ENCODE measurements at places on chromosomes 1 and 21. TPM values are rescaled to one million over a fixed set of nuclear protein-coding genes. Genes with fewer than 3 reads are reported as not detected.

LCE6A gene
- total RNA-seq: not detected

IVL gene
- total RNA-seq: 18.8 TPM

SLC1A7 gene
- total RNA-seq: not detected

LCE3D gene
- total RNA-seq: 35.9 TPM

LRRC53 gene
- total RNA-seq: not detected

CD5L gene
- total RNA-seq: not detected

HAO2 gene
- not detected for total RNA-seq

AMY1B gene
- not detected for total RNA-seq

KCNQ4 gene
- total RNA-seq: under 0.01 TPM

CELA3B gene
- not detected for total RNA-seq

DMRTA2 gene
- total RNA-seq: 14.2 TPM

TRNAU1AP gene
- total RNA-seq: 12.0 TPM

IRF2BP2 gene
- total RNA-seq: 108 TPM

KRTAP21-2 gene
- total RNA-seq: not detected

SLC26A9 gene
- total RNA-seq: under 0.01 TPM

RBM11 gene
- total RNA-seq: 0.34 TPM

TMEM269 gene
- total RNA-seq: 0.07 TPM

KRTAP27-1 gene
- total RNA-seq: not detected

MROH7 gene
- total RNA-seq: 0.36 TPM

PODN gene
- total RNA-seq: not detected

AHCTF1 gene
- 46.8 TPM for total RNA-seq

A3GALT2 gene
- not detected for total RNA-seq

SPRR3 gene
- total RNA-seq: 67.3 TPM

SH3BGRL3 gene
- total RNA-seq: 26.5 TPM

DISC1 gene
- total RNA-seq: 0.85 TPM

OR6K3 gene
- total RNA-seq: not detected

CRP gene
- not detected for total RNA-seq

LCE1C gene
- total RNA-seq: not detected

RIIAD1 gene
- not detected for total RNA-seq

NUP210L gene
- total RNA-seq: under 0.01 TPM

TRIM67 gene
- total RNA-seq: not detected

SERPINC1 gene
- not detected for total RNA-seq

PRAMEF10 gene
- total RNA-seq: not detected

PIAS3 gene
- total RNA-seq: 5.8 TPM

RAD54L gene
- 0.28 TPM for total RNA-seq

RAB3B gene
- total RNA-seq: 1.3 TPM

HJV gene
- not detected for total RNA-seq

SPRR5 gene
- total RNA-seq: not detected

CACNA1S gene
- not detected for total RNA-seq

SLC2A5 gene
- total RNA-seq: 0.50 TPM

ST6GALNAC3 gene
- 3.8 TPM for total RNA-seq

FCGR3A gene
- not detected for total RNA-seq

FMO3 gene
- total RNA-seq: 0.50 TPM
